CD4-positive, alpha-beta T cell treated with Interleukin-17A for 1 hour (primary cell): ENCODE measurements at places on chromosomes 5 and 9.

DNA sequence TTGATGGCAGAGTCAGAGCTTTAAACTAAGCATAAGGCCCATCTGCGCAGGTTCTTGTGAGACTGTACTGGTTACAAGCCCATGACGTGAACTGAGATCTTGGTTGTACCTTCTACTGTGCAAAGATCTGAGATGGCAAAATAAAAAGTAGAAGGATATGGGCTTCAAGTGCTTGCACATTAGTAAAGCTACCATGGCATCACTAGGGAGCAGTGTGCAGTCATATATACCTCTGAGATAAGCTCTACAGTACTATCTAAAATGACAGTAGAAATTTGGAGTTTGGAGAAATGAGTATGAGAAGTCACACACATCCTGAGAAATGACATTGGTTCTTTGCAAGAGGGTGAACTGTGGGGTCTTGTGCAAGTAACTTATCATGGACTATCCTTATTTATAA lies 408.2 kb upstream of the PRR16 start:
- DNase-seq: no peak

DNA sequence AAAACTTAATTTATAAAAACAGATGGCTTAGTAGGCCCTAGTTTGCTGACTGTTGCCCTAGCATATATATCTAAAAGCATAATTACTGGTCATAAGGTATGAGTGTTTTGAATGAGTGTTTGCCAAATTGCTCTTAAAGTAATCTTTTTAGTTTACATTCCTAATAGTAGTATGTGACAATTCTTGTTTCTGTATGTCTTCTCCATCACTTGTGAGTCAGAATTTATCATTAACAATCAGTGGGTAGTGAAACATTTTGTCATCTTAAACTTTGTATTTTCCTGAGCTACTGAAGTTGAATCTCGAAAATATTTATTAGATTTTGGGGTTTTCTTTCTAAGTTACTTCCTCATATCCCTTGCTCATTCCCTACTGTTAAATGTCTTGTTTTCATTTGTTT lies 49.6 kb downstream of the APC start:
- DNase-seq: no peak

DNA sequence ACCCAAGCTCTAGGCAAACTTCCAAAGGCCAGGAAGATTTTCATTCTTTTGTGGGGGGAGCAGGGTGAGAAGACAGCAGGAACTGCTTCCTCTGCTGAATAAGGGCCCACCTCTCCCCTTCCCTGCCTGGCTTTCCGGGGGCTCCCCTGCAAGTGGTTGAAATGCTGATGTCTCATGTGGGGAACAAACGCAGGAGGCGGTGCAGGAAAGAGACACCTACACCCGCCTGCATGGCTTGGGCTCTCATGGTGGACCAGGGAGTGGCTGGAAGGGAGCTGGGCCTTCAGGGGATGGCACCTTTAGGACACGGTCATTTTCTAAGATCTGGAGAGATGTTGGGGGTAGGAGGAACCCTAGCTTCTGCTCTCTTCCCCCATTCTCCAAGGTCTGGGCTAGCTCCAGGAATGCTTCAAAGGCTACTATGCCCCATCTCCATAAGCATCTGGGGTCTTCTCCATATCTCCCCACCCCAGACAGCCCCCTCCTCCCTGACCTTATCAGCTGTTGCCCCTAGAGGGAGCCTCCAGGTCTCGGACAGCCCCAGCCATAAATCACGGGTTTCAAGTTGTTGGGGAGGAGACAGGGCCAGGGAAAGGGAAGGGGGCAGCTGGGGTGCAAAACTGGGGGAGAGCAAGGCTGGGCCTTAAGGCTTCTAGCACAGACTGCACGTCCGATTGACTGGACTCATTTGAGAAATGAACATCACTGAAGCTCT lies 76.6 kb downstream of the PSD2 start:
- no peak for DNase-seq

DNA sequence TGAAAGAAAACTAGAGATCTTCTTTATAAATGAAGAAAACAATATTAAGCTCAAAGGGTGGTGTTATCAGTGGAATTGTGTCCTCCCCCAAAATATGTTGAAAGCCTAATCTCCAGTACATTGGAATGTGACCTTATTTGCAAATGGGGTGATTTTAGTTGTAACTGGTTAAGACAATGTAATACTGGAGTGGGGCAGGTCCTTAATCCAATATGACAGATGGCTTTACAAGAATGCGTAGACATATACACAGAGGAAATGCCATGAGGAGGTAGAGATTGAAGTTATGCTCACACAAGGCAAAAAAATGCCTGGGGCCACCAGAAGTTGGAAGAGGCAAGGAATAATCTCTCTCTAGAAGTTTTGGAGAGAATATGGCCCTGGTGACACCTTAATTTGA lies 13.7 kb upstream of the TRIM32 start:
- DNase-seq: no peak

DNA sequence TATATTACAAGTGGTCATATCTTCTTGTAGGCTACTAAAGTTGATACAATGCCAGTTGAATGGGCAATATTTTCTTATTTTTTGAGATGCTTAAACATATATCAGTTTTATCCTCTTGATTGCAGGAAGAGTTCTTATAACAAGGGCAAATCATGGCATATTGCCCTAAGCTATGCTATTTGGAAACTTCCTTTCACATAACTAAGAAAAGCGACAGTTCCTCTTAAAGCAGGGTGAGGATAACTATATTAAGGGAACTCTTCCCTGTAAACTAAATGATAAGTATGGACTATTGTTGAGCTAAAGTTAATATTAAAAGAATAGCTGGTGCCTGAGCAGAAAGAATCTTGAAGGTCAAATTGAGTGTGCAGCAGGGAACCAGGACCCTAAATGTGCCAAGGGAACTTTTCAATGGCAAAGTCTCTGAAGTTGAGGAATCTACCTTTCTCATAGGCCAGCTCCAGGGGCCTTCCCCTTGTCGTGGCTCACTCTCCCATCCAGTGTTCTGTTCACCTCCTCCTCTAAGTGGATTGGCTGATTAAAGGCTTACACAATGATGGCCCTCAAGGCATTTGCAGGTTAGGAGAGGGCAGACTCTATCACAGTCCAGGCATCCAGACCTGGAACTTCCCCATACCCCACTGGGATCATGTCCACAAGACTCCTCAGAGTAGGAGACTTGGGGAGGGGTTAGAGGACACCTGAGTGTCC lies 26.8 kb downstream of the FYB1 start:
- no peak for DNase-seq

DNA sequence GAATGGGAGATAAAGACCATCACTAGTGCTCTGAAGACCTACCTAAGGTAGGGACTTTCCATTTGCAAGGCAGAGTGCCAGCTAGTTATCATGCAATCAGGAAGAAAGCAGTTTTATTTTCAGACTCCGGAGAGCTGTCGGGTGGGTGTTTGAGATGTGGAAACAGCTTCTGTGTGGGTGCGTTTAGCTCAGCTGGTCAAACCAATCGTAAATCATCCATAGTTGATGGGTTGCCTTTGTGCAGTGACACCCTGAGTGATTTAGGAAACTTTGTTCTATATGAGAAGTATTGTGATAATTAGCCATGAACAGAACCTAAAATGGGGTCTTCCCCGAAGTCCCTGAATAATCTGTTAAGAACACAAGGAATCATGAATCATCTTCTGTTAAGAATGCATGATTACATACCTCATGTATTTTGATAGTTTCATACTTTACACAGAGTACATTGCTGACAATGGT lies 284.3 kb downstream of the ARHGAP26 start:
- peak; percentile 24 for DNase-seq

DNA sequence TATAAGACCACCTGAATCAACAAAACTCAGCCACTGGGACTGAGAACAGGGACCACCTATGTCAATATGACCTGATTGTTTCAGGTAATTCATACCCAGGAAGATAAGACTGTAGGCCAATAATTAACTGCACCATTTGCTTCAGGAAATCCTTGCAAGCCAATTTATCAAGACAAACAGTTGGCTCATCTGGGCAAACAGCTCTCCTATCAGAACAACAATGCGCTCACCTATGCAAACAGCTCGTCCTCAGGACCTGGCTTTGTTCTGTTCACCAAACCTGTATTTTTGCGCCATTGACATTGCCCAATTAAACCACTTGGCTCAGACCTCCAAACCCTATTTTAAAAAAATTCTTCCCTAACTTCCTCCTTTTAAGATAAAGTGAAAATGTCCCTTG lies 92.3 kb upstream of the MARCHF11 start:
- DNase-seq: no peak

DNA sequence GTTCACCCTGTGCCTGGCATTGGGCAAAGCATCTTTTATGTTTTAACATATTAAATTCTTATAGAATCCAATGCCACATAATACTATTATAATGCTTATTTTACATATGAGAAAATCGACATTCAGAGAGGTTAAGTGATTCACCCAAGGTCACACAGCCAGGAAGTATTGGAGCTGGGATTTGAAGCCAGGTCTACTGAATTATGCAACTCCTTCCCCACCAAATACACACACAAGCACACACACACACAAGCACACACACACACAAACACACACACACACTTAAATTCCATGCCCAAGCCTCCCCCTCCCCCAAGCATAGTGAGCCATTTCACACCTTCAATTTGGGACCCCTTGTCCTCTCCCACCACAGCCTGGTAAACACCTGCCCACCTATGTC lies 37.4 kb downstream of the UBE2QL1 start:
- DNase-seq: no peak

DNA sequence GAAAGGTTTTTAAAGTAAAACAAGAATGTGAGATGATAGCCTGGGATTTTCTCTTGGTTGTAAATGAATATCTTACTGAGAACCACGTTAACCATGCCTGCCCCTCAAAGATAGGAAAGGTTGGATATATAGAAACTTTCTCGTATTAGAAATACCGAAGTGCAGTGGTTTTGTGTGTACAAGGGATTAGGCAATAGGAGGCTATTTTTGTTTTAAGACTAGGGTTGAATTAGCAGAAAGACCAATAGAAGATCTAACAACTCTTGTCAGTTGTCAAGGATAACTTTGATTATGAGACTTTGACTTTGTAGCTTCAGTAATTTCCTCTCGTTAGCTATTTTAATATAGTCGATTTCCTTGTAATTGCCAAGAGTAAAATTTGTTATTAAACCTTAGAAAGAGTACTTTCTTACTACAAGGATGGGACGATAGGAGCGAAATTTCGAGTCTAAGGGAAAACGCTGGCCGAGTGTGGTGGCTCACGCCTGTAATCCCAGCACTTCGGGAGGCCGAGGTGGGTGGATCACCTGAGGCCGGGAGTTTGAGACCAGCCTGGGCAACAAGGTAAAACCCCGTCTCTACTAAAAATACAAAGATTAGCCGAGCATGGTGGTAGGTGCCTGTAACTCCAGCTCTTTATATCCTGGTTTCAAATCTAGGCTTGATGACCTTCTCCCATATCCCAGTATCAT lies 838 bp downstream of the POLK start:
- no peak for DNase-seq

DNA sequence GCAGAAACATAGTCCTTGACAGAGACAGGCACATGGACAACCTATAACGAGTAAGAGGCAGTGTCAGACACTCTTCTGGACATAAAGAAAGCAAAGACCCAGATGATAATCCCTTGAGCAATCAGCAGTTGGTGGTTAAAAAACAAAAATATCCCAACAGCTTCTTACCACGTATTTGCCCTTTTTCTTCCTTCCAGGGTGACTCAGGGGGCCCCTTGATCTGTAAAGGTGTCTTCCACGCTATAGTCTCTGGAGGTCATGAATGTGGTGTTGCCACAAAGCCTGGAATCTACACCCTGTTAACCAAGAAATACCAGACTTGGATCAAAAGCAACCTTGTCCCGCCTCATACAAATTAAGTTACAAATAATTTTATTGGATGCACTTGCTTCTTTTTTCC lies 9.5 kb downstream of the GZMK start:
- DNase-seq: no peak

DNA sequence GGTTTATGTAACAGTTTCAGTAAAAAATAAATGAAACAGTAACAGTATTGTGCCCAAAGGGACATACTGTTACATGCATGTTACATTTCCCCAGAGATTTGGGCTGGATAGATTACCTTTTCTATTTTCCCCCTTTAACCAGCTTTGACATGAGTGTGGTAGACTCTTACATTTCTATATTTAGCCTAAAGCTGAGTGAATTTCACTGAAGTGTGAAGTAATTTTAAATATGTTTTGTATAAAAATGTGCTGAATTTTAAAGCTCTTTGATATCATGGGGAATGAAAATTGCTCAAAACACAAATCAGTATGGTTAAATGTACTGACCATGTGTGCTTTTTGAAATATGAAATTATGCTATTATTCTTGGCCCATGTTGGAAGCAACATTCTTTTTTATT lies 122.3 kb upstream of the CDH10 start:
- DNase-seq: no peak

DNA sequence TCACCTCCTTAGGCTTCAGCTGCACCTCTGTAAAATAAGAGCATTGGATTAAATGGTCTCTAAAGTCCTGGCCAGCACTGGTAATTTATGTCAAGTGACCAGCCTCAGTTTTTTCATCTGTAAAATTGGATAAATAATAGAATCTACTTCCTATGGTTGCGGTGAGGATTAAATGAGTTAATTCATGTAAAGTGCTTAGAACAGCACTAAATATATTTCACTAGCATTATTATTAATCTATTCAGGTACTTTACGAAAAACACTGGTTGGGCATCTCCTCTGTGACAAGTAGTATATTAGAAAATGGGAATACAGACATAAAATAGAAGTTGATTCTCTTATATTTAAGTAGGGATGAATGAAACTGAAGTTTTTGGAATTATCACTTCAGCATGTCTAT lies 13.8 kb upstream of the TMEM245 start:
- no peak for DNase-seq

DNA sequence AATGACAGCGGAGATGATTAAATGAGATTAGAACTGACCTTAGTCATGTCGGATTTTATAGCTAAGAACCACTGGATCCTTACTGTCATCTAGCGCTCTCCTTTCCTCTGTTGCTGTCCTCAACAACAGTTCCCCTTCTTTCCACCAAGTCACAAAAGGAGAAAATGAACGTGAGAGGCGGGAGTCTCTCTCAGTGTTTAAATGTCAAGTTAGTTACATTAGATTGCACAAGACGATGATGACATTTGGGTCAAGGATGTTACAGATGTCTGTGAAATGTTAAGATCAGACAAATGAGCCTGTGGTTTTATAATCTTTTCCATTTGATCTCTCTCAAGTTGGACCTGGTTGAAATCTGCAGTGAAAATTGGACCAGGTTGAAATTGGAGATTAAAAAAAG lies 53.5 kb downstream of the FBXO38 start:
- DNase-seq: no peak

DNA sequence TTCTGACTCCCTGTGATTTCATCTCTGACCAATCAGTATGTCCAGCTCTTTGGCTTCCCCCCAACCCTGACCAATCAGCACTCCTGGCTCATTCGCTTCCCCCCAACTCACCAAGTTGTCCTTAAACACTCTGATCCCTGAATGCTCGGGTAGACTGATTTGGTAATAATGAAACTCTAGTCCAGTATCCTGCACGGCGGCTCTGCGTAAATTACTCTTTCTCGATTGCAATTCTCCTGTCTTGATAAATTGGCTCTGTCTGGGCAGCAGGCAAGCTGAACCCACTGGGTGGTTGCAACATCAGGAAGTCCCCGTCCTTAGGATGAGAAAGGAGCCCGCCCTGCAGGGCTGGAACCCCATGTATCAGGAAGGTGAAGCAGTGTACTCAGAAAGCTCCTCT lies 10.4 kb downstream of the FCN2 start:
- no peak for DNase-seq
